Omental fat pad (tissue), 4 donors: ENCODE measurements at places on chromosomes 13 and 19. TPM values are rescaled to one million over a fixed set of nuclear protein-coding genes. Genes with fewer than 3 reads are reported as not detected.

TINCR gene
- total RNA-seq, result 1.8 TPM

GGN gene
- total RNA-seq, result not detected

DPRX gene
- total RNA-seq, result not detected

UBE2L5 gene
- not detected for total RNA-seq

DMPK gene
- 9.4 TPM for total RNA-seq
